ENCODE measurements at places on chromosomes 12 and 14.
A peak's percentile ranks its signal among the peaks of the same experiment; 100 is the strongest.

- no peak for DNase-seq
Measured at GRCh38 chr14:92676403-92677086, 71.9 kb downstream of the LGMN start.

DNA sequence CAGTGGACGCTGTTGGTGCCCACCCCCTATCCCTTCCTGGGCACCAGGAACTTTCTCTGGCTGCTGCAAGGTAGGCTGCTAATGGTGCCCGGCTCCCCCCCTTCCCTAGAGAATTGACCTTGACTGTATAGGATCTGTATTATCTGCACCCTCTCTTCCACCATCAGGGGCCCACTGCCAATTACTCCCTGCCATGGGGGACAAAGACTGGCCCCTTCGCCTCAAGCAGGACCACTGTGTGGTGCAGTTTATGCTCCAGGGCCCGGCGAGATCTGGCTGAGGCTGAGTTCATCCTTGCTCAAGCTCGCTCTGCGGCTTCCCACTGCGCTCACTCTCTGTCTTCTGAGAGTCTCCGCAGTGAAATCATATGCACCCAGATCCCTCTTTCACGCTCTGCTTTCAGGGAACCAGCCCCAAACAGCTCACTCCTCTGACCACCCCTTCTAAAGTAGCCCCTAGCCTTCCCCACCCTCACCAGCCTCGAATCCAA, 95.2 kb downstream of the LGMN start:
- no peak for DNase-seq

- no peak for DNase-seq
Measured at GRCh38 chr14:22929961-22930364, 787 bp upstream of the PRMT5 start.

DNA sequence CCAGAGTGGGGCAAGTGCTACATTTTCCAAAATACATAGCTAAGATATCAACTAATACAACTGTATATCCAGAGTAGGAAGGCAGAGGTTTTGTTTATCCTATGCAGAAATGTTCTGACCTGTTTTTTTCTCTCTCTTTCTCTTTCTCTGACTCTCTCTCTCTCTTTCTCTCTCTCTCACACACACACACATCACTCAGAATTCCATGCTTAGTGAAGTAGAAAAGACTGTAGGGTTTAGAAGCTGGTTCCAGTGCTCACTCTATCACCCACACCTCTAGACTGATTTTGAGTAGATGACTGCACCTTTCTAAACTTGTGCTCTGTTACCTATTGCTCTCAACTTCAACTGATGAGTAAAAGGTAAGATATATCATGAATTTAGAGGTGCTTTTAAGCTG, 356.7 kb downstream of the LRIG3 start:
- no peak for DNase-seq

DNA sequence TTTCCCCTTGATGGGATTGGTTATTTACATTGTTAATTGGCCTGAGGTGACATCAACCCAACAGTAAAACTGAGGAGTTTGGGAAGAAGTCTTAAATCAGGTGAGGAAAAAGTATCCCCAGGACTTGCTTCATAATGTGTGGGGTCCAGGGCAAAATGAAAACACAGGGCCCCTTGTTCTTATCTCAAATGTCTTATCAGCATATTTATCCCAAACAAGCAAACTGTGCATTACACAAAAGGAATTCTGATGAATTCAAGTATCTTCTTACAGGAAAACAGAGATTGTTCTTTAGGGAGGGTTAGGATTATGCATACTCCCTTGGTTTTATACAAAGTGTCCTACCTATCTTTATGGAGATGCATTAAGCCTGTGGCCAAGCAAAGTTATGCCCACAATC, 178.4 kb downstream of the SPTSSA start:
- DNase-seq, result no peak

DNA sequence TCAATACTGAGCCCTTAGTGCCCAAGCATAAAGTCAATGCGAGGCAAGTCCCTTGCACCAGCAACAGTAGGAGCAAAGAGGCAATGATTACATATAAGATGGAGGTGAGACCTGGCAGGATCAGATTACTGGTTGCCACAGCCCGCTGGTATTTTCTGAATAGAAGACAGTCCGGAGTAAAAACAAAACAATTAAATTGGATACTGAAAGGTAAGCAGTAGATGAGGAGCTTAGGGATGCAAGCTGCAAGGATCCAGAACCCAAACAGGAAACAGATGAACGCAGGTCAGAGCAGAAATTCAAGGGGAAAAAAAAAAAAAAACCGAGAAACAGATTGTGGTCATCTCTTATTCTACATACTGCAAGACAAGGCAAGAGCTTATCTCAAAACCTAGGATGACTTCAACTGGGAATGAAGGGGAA, 119.6 kb downstream of the MED13L start:
- no peak for DNase-seq

- DNase-seq, result no peak
Measured at GRCh38 chr14:34161351-34162082, 210.6 kb upstream of the EGLN3 start.

DNA sequence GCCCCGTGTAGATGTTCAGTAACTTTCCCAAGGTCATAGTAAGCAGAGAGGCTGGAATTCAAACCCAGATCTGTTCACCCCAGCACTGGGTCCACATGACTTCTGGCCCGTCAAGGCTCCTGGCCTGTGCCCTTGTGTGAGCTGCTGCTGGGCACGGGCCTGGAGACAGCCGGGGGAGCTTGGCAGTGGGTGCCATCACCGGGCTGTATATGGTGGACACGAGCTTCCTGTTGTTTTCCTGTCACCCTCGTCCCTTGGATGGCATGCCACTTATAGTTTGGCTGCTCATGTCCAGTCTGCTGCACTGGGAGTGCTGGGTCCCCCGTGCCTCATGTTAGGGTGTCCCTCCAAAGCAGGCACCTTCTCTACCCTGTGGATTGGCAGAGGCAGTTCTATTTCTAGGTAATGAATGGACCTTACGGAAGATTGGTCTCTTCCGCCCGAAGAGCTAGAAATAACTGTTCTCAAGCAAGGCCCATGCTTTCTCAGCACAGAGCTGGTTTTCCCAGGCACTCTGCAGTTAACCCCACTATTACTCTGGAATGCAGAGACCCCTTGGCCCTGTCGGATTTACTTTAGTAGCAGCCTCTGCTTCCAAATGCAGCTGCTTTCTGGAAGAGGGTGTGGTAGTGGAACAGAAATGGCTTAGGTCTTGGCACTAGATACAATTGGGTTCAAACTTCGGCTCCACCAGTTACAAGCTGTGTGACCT, 44.3 kb downstream of the ELK3 start:
- DNase-seq, result no peak

- DNase-seq, result no peak
Measured at GRCh38 chr12:42589465-42590329, at the start of gene PRICKLE1. Gene PRICKLE1 (minus strand): TSS chr12:42589746. CDS start chr12:42472516, 117,230 bp downstream.

- no peak for DNase-seq
Measured at GRCh38 chr12:65307169-65307501, 28.7 kb downstream of the MSRB3 start.

- no peak for DNase-seq
Measured at GRCh38 chr14:40139657-40140056, 707.4 kb upstream of the FBXO33 start.

DNA sequence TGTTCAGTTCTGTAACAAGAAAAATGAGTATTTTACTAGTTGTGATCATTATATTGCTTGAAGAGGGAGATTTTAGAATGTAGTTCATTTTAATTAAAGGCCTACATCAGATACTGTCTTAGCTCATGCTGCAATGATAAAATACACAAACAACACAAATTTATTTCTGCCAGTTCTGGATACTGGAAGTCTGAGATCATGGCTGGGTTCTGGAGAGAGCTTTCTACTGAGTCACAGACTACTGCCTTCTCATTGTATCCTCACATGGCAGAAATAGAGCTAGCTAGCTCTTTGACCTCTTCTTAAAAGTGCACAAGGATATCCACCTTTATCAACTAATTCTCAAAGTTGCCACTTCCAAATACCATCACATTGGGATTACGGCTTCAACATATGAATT, 53.8 kb downstream of the MIS18BP1 start:
- DNase-seq, result no peak

DNA sequence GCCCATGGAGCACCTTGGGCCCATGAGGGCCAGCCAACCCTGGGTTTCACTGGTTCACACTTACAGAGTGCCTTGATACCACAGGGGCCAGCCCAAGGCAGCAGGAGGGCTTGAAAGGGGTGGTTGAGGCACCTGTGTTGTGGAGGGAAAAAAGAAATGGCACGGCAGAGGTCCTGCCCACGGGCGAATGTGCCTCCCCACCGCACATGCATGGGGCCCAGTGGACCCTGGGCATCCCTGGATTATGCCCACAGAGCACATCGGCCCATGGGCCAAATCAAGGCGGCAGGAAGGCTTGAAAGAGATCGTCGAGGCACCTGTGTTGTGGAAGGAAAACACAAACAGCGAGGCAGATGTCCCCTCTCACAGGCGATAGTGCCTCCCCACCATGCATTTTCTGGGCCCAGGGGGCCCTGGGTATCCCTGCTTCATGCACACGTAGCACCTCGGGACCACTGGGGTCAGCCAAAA, 378.1 kb downstream of the ALG10 start:
- DNase-seq, result no peak

GRCh38 chr12:118424884-118425283, 48.5 kb downstream of the SUDS3 start:
- DNase-seq, result no peak

GRCh38 chr12:34344851-34345522, 322.7 kb downstream of the ALG10 start:
- DNase-seq, result no peak

- no peak for DNase-seq
Measured at GRCh38 chr14:77641534-77642341, 25.3 kb upstream of the SPTLC2 start.

- DNase-seq, result no peak
Measured at GRCh38 chr12:6378709-6379472, 3.5 kb upstream of the SCNN1A start.

- no peak for DNase-seq
Measured at GRCh38 chr12:112589275-112589674, 170.5 kb downstream of the PTPN11 start.

DNA sequence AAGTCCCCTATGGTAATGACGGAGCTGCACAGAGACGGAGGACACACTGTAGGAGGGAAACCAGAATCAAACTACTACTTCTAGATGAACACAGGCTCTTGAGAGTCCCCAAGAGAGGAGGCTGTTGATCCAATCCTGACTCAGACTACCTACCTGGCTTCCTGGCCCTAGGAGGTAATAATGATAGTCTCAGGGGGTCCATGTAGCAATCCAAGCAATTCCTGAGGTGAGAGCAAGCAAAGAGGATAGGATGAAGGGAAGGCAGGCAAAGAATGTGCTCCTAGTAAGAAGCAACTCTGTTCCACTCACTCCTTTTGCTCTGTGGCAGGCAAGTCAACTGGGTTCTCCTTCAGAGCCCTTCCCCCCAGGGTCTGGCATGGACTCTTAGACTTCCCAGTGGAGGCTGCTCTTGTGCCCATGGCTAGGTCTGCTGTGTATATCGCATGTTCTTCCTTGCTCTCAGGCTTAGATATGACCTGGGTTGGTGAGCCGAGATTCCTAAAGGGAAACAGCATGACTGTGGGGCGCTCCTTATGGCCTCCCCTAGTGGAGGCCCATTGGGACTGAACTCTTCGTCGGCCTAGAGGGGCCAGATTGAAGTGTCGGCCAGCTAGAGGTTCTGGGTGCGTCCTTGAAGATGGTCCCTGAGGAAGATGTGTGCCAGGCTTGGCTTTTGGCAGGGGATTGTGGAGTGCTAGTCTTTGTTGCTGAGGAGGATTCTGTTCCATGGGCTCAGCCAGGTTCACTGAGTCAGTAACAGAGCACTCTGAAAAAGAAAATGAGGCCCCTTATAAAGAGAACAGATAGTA, 2.1 kb downstream of the TINF2 start:
- no peak for DNase-seq

DNA sequence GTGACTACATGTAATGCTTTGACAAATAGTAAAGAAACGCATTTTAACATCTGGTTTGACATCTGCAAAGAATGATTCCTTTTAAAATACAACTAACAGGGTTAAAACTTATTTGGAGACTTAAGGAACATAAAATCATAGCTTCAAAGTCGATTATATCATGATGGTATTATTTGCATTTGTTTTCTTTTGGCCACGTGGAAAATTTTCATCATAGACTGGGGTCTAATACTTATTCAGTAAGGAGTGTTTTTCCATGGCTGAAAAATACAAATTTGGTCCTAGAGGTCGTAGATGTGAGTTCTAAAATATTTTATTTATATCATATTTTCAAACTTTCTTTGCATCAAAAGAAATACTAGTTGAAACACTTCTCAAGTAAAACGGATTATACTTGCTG, 31.5 kb upstream of the LMNTD1 start:
- no peak for DNase-seq

GRCh38 chr12:94839347-94839746, 164.2 kb downstream of the NDUFA12 start:
- DNase-seq, result no peak

DNA sequence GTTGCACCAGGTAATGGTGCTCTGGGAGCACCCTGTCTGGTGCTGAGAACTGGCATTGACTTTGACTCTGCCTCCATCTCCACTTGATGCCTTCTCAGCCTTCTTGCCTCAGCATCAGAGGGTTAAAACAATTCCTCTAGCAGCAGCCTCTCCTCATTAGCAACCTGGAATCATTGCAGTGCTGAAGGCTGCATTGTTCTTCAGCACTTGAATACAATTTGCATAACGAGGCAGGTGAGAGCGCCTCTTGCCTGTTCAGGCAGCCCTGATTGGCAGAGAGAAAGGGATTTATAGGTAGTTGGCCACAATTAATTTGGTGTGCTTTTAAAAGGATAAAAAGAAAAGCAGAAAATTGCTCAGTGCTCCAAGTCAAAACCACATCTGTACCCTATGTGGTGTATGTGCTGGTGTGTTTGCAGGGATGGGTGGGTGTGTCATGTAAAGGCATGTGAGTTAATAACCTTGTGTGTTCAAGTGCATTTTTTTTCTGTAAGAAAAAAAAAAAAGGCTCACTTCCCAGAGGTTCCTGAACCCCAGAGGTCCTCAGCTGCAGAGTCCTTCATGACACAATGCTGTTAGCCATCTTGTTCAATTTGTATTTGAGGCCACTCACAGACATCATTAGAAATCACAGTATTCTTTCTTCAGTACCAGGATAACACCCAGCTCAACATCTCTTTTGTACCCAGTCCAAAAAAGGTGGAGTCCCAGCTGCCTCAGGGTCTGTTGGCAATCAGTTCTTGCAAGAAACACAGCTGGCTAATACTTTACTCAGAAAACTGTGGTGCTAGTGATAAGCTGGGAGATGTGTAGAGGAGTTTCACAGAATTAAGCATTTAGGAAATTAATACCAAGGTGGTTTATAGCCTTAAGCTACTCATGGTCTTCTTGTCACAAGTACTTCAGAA, 385.6 kb downstream of the GRIN2B start:
- DNase-seq, result no peak

- DNase-seq, result no peak
Measured at GRCh38 chr12:68435816-68436215, 103.7 kb upstream of the MDM1 start.

DNA sequence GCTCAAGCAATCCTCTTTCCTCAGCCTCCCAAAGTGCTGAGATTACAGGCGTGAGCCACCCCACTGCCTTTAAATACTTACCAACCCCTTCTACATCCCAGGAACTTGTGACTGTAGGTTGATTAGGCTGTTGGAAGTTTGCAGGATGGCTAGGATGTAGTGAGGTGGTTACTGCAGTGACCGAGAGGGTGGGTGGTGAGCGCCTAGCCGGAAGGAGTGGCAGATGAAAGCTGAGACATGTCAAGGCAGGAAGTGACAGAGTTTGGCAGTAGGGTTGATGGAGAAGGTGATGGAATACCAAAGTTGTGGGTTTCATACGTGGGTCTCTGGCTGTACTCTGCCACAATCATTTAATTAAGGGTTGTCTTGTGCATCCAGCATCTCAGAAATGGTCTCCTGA, 13.5 kb downstream of the B4GALNT3 start:
- no peak for DNase-seq

- DNase-seq, result peak; percentile 59
Measured at GRCh38 chr12:50074936-50075807, 10.0 kb upstream of the SMARCD1 start.

- peak; percentile 46 for DNase-seq
Measured at GRCh38 chr14:100146531-100147091, 12.8 kb downstream of the DEGS2 start.

Measured in NCI-H1436 (cell line).